Fibroblast of the aortic adventitia (primary cell): ENCODE measurements at places on chromosomes 6 and 20. TPM values are rescaled to one million over a fixed set of nuclear protein-coding genes. Genes with fewer than 3 reads are reported as not detected.

SOX4 gene
- 12.4 and 66.9 TPM in 2 replicates for total RNA-seq

RNF144B gene
- 0.54 and 1.2 TPM in 2 replicates for total RNA-seq

BMP7 gene
- not detected in 2 replicates for total RNA-seq

JAG1 gene
- total RNA-seq: 39.2 and 46.7 TPM in 2 replicates

CNKSR3 gene
- total RNA-seq: 4.3 and 11.7 TPM in 2 replicates

CNR1 gene
- not detected in 2 replicates for total RNA-seq

HSPA12B gene
- total RNA-seq: 0.18 and 8.3 TPM in 2 replicates

GLO1 gene
- 79.1 and 150 TPM in 2 replicates for total RNA-seq

TBX18 gene
- 16.1 and 27.1 TPM in 2 replicates for total RNA-seq
